Tibial nerve (tissue), 4 donors: ENCODE measurements at places on chromosomes 16 and 17. TPM values are rescaled to one million over a fixed set of nuclear protein-coding genes. Genes with fewer than 3 reads are reported as not detected.

DNA sequence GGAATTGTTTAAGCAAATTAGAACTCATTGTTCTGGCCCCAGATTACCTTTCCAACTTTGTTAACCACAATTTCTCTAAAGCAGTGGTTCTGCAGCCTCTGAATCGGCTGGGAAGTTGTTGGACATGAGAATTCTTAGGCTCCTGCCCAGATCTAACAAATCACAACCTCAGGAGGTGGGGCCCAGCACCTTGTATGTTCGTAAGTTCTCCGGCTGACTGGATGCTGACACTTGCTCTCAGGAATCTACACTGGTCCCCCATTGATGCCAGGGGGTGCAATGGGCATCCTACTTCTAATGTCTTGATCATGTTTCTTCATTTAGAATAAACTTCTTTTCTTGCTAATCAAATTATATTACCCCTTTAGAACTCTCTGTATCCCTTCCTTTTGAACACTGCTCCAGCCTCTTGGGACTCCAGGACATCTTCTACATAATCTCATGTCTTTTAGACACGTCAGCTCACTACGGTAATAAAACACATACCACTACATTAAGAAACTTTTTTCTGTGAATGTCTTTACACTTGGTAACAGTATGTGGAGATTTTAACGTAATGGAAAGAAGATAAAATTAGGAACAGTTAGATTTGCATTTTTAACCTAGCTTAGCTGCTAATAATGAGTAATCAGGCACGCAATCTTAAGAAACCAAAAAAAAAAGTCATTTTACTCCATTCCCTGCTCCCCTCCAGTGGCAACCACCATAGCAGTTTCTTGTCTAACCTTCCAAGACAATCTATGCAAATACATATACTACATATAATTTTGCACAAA, 143.2 kb downstream of the ITFG1 start:
- no peak for DNase-seq

DNA sequence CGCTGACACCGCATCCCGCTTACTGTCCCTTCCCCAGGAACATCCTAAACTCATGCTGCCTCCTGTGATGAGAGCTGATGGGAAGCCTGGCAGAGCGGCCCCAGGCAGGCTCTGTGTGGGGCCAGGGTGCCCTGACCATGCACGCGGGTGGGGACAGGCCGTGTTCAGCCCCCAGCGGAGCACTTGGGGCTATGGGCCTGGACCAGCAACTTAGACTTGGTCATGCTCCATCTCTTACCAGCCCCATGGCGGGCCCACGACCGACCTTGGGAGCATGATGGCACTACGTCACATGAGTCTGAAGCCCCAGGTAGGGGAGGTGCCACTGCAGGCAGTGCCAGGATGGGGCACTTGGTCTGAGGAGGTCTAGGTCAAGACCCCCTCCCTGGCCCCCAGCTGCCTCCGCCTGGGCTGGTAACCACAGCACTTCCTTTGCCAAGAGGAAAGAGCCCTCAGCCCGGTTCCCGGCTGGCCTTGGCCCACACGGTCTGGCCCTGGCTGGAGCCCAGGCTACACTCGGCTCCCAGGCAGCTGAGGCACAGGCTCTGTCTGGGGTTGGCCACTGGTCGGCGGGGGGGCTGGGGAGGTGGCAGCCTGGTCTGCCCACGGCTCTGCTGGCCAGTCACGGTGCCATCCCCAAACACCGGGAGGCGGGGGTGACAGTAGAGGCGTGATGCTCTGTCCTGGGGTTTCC, 25.7 kb downstream of the BAHCC1 start:
- DNase-seq, result no peak

DNA sequence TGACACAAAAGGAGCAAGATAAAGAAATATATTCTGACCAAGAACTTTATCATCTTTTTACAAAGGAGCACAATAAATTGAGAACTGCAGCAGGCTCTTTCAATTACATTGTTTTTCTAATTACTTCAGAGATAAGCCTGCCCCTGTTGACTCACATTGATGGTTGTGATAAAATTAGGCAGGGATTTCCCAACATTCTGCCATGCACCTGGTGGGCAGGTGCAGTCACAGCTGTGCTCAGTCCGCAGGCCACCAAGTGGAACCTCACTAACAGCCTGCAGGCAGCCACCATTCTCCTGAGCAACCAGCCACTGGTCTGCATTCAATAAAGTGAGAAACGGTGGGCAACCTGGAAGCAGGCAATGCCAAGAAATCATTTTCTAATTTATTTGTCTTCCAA, 5.1 kb downstream of the FANCA start:
- DNase-seq, result no peak

GRCh38 chr17:29159306-29159860, 20.8 kb downstream of the MYO18A start:
- no peak for DNase-seq

- no peak for DNase-seq
Measured at GRCh38 chr17:67365738-67366192, 612 bp downstream of the PSMD12 start.

- no peak for DNase-seq
Measured at GRCh38 chr17:67594115-67594880, 123.4 kb upstream of the NOL11 start.

GRCh38 chr17:48561884-48562810, 16.0 kb downstream of the HOXB4 start:
- DNase-seq, result no peak

DNA sequence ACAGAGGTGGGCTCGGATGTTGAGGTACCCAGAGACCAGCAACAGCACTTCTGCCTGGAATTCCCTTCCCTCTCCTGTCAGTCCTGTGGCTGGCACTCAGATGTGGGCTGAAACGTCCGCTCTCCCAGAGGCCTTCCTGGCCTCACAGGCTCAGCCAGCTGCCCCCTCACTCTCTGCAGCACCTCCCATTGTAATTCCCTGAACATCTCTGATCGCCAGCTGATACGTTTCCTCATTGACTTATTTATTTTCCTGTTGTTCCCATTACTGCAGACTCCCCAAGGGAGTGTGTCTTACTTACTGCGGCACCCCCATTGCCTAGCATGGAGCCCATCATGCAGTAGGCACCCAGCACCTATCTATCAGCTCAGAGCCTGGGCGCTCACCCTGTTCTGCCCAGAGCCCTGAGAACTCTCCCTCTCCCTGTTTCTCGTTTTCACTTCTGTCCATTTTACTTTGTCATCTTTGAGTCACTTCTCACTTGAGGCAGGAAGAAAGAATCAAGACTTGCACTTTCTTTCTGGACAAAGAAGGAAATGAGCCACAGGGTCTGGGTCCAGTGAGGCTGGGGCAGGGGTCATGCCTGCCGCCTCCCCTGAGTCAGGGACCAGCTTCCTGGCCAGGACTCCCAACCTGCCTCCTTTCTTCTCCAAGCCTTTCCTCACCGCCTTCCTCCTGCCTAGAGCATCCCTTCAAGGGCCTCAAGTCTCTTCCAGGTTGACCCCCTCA, 10.2 kb downstream of the CDH5 start:
- DNase-seq, result no peak

GRCh38 chr16:72956124-72957064, 91.5 kb downstream of the ZFHX3 start:
- no peak for DNase-seq

DNA sequence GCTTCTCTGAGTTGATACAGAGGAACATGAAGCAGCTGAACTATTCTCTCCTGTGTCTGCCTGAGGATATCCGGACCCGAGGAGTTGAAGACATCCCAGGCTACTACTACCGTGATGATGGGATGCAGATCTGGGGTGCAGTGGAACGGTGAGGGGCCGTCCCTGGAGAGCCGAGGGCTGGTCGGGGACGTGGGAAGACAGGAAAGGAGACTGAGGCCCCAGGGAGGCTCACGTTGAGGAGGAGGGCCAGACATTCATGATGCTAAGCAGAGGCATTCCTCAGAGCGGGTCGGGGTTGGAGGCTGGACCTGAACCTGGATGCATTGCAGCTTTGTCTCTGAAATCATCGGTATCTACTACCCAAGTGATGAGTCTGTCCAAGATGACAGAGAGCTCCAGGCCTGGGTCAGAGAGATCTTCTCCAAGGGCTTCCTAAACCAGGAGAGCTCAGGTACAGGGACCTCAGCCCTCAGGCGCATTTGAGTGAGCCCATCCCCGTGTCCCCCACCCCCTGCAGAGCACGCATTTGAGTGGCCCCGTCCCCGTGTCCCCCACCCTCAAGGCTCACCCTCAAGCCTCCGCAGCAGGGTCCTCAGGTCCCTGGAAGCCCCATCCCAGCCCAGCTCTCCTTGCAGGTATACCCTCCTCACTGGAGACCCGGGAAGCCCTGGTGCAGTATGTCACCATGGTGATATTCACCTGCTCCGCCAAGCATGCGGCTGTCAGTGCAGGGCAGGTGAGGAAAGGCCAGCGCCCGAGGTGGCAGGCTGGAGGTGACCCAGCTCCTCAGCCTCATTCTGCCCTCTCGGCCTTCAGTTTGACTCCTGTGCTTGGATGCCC, 8.3 kb downstream of the ALOX15B start:
- DNase-seq, result no peak

DNA sequence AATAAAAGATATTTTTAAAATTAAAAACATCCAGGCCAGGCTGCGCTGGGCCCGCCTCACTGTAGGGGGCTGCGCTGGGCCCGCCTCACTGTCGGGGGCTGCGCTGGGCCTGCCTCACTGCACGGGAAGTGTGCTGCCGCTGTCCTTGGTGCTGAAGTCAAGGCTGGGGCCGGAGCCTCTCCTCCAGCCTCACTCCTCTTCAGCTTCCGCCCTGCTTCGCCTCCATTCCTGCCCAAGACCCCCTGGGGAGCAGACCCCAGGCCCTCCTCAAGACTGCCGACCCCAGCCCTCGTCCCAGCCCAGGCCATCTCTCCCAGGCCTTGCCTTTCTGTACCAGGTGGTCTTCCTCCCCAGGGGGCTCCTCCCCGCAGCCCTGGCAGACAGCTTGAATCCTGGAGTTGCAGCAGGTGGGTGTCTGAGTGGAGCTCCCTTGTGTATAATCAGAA, 26.2 kb downstream of the ENDOV start:
- no peak for DNase-seq

DNA sequence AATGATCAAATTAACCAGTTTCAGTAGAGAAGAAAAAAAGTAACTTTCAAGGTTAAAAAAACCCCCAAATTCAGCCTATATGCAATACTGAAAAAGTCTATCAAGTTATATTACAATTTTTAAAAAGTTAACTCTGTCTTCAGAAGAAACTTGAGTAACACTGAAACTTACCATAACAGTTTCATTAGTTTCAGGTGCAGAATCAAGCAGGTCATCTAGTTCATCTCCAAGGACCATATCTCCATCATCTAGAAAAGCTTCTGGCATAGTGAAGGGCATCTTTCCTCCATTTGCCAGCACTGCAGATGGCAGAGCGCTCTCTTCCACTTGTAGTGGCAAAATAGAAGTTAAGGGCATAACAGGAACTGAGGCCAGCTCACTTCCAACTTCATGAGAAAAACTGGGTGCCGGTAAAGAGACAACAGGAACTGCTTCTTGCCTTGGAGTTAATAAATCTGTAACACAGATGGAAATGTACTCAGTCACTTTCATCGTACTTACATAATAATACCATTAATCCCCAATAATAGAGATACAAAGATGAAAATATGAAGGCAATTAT, 22.9 kb downstream of the ZC3H7A start:
- no peak for DNase-seq

Gene KRT38
- total RNA-seq, result not detected

Gene ZNF750
- total RNA-seq, result not detected

Gene LRRC46
- total RNA-seq, result not detected

Gene EVPLL
- total RNA-seq, result not detected

Gene TEKT1
- not detected for total RNA-seq

Gene STRADA
- total RNA-seq, result 41.8 TPM

Gene HCRT
- not detected for total RNA-seq

Gene AOC2
- total RNA-seq, result 3.1 TPM
